ENCODE measurements at places on chromosomes 2 and 18.

DNA sequence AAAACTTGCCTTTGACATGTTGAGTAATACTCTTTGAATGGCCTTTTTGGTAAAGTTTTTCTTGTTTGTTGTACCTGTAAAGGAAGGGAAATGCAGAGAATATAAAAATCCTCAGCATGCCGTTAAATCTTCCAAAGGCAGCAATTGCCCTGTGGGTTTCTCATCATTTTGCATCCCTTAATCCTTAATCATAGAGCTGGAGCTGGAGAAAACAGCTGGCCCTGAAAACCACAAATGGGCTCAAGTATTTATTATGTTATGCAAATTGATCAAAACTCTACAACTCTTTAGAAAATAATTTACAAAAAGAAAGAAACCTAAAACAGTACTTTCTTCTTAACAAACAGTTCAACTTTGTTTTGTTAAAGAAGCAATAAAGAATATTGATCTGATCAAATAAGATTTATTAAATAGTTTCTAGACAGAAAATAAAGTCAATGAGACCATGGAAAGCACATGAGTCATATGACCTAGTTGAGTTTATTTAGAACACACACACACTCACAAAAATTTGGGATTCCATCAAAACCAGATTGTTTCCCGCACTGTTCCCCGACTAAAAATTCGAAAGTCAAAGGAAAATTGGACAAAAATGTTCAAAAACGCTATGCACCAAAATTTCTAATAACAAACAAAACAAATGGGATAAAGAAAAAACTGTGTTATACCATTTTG, 309.0 kb downstream of the GULP1 start:
- no peak for DNase-seq

- DNase-seq: no peak
Observed at GRCh38 chr2:16620590-16620989, 45.0 kb downstream of the CYRIA start.

DNA sequence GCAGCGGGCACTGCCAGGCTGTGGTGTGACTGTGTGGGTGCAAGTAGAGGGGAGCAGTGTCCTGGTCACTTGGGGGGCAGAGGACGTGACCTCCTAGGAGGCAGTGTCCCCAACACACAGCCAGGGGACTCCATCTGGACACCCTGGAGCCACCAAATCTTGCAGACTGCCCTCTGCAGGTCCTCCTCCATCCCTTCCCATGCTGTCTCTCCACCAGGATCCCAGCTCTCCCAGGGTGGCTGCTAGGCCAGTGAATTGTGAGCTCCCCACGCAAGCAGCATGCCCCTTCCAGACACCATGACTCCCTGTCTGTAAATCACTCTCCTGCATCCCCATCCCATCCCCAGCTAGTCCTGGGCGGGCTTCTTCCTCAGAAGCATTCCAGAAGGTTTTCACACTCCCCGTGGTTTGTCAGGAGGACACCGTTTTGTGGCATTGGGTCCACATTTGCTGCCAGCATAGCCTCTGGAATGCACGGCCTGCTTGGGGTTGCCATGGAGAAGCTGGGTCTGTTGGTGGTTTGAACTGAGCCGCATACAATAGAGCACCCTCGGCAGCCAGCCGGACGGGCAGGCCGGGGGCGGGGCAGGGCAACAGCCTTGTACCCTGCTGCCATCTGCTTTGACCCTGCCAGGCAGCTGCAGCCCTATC, 210.7 kb downstream of the KLHL29 start:
- DNase-seq: peak; percentile 55

DNA sequence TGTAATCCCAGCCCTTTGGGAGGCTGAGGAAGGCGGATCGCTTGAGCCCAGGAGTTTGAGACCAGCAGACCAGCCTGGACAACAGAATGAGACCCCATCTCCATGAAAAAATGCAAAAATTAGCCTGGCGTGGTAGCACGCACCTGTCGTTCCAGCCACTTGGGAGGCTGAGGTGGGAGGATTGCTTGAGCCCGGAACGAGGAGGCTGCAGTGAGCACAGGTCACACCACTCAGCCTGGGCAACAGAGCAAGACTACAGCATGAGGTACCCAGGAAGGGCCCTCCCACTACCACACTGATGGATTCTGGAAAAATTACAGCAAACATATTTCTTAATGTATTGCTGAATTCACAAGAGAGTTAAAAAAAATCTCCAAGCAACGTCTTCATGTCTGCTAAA, 56.3 kb upstream of the HPCAL1 start:
- DNase-seq: no peak

- no peak for DNase-seq
Observed at GRCh38 chr18:53417003-53417402, 807.5 kb downstream of the MBD2 start.

- DNase-seq: no peak
Observed at GRCh38 chr18:49394191-49394590, 66.3 kb downstream of the DYM start.

DNA sequence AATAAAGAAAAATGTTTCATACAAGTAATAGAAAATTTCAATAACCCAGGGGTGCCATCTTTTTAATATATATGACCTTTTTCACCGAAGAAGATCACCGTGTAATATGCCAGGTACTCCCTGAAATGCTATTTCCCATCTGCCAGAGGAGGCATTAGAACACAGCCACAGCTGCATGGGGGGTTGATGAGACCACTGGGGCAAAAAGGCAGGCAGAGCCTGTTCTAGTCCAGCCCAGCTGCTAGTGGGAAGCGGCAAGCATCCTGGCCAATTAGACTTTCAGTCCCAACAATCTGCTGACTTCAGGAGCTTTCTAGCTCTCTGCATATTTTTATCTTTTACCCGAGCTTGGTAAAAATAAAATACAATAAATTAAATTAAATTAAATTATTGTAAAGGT, 362.6 kb downstream of the RIT2 start:
- no peak for DNase-seq

DNA sequence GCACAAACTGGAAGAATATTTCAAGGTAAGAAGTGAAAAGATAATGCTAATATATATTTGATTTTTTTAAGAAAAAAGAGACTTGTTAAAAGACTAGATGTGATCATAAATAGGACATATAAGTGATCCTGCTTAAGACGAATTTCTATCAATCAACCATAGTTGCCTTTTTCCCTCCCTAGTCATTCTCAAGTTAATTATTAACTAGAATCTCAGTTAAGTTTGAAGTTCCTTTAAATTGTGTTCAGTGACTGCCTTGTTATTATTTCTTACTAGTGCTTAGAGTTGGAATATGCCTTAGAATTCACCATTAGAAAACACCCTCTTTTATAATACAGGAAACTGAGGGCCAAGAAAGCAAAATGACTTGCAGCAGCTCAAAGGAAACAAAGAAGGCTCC, 141.5 kb upstream of the SP5 start:
- no peak for DNase-seq

DNA sequence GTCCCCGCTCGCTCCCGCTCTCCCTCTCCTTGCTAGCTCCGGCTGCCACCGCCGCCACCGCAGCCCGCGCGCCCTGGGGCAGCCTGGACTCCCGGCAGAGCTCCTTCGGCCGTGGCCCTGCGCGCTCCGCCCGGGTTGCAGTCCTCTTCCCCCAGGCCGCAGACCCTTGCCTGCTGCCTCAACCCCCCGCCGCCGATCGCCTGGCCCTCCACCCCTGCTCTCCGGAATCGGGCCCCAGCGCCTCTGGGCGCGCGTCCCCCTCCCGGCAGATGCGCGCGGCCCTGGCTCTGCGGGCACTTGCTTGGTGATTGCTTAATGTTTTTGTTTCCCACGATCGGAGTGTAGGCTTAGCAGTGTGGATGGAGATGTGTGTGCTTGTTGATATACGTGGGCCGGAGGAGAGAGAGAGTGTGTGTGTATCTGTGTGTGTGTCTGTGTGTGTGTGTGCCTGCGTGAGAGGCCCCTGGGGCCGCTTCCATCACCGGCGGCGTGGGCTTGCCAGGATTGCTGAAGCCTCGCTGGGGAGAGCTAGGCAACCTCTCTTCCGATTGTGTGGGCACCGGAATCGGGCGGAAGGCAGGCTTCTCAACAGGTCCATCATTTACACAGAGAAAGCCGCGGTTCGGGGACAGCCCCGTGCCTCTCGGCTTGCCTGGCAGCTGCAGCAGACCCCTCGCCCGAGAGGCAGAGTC, 877 bp downstream of the INHBB start:
- DNase-seq: peak; percentile 48

DNA sequence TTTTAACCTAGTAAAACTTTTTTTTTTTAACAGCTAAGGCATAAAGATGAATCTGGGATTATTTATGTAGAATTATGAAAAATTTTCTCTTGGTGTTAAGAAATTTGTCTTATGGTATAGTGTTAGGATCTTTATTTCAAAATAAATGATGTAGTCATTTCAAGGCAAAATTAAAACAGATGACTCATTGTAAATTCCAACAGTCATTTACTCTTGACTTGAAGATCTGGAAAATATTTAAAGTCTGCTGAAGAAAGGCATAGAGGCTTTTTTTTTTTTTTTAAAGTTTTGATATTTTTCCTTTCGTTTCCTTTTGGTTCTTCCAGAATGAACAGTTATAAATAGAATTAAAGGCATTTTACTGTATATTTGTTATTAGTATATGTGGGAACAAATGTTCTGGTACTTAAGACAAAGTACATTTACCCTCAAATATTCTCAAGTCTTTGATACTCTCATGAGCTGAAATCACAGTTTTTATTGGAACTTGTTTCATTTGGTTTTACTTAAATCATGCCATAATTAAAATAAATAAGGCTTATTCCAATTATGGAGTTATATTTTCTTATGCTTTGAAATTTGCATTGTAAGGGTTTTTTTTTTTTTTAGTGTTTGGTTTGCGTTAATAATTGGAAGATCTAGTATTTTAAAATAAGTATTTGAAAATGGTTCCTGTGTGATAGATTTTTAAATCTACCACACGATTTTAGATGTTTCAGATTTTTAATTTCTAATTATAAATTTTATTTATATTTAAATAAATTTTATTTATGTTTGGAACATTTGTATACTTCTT, 29.9 kb downstream of the GLS start:
- no peak for DNase-seq

DNA sequence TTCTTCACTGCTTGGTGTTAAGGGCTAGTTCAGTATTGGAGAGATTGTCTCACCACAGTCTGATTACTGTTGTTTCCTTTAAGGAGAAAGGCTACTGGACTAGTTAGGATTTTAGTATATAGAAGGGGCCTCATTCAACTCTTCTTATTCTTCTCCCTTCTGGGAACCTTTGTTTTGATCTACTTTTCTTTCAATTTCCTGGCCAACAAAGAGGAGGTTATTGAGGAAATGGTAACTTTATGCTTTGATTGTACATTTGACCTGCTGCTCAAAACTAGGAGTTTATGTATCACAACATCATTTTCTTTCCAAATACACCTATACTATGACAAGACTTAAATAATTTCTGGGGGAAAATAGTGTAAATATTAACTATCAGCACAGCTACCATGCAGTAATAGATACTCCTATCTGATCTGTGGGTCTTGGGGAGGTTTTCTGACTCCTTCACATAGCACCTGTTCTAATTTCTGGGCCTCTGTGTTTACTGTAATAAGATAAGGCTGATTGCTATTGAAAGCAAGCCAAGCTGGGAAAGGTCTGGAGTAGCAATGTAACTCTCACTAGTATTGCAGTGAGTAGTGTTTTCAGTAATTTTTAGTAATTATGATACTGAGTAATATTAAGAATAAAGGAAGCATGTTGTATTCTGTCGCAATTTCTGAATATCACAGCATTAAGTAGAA, 395.3 kb downstream of the NUP35 start:
- no peak for DNase-seq

DNA sequence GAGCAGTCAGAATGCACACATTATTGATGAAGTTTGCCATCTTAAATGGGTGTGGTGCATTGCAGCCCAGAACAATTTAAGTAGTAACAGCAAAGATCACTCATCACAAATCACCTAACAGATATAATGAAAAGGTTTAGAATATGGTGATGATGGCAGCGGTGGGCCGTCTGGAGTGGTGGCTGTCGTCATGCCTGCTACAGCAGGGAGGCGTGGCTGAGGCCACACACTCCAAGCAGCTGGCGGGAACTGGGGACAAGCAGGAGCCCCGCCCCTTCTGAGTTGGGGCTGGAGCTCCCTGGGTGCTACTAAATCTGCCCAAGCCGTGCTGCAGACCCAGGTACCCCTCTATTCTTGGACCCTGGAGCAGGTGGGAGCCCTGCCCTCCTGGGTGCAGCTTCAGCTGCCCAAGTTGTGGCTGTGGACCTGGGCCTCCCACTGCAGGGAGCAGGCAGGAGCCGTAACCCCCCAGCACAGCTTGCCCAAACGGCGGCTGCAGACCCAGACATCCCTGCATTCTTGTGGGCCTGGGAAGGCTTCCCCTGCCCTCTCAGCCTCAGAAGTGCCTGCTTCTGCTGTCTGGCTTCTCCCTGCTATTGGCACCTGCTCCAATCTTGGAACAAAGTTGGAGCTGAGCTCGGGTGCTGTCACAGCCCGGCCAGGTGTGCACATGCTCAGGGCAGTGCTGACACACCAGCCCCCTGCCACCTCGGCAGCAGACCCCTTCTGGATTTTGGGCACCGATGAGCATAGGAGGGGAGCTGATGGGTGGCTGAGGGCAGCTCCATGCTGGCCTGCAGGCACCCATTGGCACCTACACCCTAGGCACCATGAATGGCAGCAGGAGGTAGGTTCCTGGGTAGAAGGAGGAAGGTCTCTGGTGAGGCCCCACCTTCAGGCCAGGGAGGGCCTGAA, 149.3 kb downstream of the EHBP1 start:
- no peak for DNase-seq

- no peak for DNase-seq
Observed at GRCh38 chr18:70385474-70385873, 96.6 kb downstream of the SOCS6 start.

DNA sequence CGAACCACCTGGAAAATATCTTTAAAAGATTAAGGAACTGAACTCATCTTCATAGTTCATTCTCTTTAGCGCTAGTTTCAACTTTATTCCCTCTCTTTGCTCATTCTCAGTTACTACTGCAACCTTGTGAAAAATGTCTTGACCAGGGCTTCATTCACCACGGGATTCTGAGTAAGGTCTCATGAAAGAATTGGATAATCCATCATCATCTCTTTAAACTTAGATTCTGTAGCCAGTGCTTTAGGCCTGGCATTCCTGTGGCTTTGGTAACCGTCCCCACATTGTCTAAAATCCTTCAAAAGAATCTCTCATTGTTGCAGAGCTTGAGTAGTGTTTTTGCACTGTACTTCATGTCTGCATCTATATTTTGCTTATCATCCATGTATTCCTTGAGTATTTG, 229.5 kb downstream of the ETAA1 start:
- DNase-seq: no peak

DNA sequence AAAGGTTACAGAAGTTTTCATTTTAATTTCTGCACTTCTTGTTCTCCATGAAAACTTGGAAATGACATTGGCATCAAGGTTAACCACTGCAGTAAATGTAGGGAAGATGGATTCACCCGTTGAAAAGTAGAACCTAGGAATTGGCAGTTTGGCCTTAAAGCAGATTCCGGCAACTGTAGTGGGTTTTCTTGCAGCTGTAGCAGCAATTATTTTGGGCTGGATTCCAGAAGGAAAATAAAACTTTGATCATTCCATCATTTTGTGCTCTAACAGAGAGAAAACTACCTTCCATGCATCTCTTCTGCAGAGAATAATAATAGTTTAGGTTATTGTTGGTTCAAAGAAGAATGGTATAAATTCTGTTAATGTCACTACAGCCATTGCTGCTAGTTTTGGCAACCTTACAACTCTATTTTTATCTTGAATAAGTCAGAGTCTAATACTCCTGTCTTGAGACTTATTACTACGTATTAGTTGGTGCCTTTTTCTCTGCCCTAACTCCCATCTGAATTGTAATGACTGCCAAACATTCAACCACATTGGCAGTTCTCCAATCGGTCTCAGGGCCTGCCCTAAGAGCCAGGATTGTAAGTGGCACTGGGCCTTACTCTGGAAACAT, 178.1 kb upstream of the PIEZO2 start:
- DNase-seq: no peak

- no peak for DNase-seq
Observed at GRCh38 chr2:101731221-101732054, 33.9 kb downstream of the MAP4K4 start.
